ENCODE measurements at places on chromosomes 12 and 14.

GRCh38 chr12:108468196-108468968 lies 46.7 kb upstream of the FICD start:
- peak; percentile 36 for DNase-seq

DNA sequence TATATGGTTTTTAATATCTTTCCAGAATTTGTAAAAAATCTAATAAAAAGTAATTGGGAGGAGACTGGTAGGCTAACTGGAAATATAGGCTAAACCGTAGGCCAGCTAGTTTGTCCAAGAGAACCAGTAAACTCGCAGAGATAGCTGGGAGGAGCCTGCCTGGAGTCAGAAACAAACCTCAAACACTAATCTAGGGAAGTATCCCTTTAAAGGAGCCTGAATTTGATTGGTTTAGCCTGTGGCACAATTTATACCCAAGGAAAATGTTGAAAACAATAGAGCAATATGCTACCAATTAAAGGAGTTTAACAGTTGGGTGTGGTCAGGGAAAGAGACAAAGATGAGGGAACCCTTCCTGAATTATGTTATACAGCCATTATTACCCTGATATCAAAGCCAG lies 109.6 kb downstream of the EML5 start:
- no peak for DNase-seq

DNA sequence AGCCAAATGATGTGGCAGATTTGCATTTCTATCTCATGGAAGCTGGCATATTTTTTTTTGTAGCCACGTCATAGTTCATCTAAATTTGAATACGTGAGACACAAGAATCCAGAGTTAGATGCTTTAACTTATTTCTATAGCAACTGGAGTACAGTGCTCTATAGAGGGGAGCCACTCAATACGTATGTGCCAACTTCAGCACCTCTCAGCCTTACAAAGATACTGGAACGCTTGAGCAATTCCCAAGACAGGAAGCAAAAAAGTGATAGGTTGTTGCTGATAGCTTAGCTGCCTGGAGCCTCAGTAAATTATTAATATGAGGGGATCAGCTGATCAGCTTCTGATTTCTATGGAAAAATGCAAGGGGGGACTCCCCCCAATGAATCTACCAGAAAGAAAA lies 24.1 kb upstream of the PELI2 start:
- no peak for DNase-seq

GRCh38 chr14:73143003-73143402 lies 6.7 kb downstream of the PSEN1 start:
- no peak for DNase-seq

DNA sequence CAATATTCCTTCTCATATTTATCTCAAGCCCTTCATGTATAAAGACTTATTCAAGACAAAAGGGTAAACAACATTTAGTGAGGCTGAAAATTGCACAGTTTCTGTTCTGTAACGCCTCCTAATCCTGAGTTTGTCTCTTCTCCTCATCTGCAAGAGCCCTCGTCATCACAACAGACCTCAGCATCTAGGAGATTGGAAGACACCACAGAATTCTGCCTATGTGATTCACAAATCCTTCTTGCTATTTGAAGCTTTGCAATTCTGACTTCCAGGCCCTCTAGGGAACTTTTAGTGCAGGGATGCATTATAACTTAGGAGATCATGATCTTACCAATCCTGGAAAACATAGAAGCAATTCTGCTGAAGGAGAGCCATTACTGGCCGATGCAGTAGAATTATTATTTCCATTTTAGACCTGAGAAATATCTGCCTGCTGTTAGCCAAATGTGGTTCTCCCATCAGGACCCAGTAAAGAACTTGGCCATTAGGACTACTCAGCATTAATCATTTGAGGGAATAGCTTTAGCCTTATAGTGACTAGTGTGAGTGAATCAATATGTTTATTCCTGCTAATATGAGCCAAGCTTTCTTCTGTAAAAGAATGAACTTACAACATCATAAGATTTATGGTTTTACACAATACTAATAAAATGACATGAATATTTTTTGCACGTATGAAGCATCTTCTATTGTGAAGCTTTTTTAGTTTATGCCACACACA lies 119.5 kb downstream of the ANO4 start:
- DNase-seq, result no peak

DNA sequence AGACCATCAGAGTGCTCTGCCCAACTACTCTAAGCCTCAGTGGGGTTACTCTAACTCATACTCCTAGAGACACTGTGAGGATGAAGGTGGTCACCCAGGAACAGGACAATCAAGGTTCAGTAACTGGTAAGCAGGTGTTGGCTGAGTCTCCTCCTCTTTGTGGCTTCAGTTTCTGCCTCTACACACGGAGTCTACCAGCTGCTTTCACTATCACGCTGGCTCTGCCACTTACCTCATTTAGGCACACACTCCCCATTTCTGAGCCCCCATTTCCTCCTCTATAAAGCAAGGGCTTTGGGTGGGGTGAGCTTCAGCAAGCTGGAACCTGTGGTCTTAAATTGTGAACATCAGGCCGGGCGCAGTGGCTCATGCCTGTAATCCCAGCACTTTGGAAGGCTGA lies 7.3 kb upstream of the TCHP start:
- no peak for DNase-seq

DNA sequence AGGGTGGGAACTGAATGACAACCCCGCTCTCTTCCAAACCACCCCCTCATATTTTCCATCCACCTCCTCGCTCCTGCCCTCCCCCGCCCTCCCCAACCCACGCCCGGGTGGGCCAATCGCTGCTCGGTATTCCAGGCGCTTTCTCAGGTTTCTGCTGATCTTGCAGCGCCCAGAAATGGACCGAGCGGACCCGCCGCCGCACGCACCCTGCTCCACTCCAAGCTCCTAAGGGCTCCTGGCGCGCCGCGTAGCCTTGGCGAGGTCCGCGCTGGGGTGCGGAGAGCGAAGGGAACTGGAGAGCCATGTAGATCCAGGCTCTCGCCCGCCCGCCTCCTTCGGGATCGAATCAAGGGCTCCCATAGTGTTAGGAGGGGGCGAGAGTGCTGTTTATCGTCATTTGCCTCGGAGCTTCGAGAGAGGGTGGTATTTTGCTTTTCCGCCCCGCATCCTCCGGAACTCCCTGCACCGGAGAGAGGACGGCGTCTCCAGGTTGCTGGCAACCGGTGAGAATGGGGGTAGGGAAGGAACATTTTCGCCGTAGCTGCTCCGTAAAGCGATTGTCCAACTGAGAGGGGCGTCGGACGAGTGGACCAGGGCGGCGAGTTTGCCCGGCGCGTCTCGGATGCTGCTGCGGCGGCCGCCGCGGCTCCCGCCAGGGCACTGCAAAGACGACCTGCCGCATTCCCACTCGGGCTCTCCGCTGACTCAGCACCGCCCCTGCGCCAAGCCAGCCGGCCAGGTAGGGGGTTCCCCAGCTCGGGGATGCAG lies at the start of gene KCNA1:
TSS of gene KCNA1 (plus strand) at position 172 of the 768 bp plus-strand sequence. CDS start 1,474 bp downstream, outside the sequence.
- no peak for DNase-seq

GRCh38 chr14:73753887-73754795 lies 40.0 kb upstream of the PNMA1 start:
- no peak for DNase-seq

GRCh38 chr14:58077621-58078020 lies 74.4 kb downstream of the ARMH4 start:
- DNase-seq, result peak; percentile 92

- no peak for DNase-seq
Measured at GRCh38 chr12:92445253-92446082, 257.3 kb upstream of the PLEKHG7 start.

DNA sequence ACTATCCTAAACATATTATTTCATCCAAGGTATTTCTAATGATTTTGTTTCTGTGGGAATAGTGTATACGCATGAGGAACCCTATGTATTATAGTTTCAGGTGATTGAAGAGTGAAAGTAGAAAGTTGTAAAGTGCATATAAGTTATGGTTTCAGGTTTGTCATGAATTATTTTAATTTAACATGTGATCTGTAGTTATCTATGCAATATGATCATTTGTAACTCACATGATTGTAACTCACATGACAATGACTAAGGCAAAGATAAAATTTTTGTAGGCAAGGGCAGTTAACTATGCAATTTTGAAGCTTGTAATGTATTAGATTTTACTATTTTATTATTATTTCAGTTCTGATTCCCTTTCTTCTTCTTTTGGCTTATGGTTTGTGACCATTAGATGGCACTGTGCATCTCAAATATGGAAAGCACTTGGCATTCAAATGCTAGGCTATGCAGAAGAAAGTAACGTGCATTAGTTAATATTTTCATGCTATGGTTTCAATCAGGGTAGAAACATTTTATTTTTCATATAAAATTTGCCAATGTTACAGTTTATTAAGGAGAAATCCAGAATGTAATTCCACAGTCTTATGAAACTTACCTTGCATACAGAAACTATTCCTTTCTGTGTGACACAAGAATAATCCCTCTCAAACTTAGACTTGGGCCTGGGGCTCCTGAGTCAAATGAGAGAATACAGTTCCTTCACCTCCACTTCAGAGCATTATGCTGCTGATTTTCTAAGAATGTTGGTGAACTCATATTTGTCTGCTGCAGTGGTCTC lies 15.8 kb upstream of the TMEM30B start:
- peak; percentile 39 for DNase-seq

GRCh38 chr14:20798932-20799331 lies 3.7 kb downstream of the RNASE1 start:
- no peak for DNase-seq

- DNase-seq, result no peak
Measured at GRCh38 chr12:62806244-62806836, 128.6 kb downstream of the PPM1H start.

DNA sequence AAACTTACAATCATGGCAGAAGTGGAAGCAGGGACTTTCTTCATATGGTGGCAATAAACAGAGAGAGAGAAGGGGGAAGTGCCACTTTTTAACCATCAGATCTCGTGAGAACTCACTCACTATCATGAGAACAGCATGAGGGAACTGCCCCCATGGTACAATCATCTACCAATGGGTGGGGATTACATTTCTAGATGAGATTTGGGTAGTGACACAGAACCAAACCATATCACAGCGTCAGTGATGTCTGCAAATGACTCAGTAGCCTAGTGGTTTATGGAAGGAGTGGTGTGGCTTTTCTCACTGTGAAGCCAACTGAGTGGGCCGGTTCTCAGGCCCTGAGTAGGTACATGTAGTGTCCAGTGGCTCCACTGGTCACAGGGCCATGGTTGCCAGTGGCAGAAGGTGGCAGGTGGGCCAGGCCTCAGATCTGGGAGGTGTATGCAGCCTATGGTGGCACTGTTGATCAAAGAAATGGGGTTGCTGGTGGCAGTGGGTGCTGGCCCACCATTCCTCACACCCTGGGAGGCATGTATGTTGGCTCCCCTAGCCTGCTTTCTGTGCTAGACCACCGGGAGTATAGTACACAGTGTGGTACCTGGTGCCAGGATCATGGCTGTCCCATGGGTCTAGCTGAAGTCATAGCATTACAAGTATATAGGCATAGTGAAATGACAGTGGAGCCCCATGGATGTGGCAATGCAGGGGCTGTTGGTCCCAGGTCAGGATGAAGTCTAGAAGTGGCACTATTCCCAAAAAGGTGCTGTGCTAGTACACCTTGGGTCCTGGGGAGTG lies 191.9 kb downstream of the NUBPL start:
- DNase-seq, result no peak

GRCh38 chr12:88784166-88784565 lies 203.9 kb upstream of the KITLG start:
- DNase-seq, result no peak
